Prostate gland (tissue), 2 donors: ENCODE measurements at places on chromosomes 1 and 21. TPM values are rescaled to one million over a fixed set of nuclear protein-coding genes. Genes with fewer than 3 reads are reported as not detected.

The FMO4 gene
- 6.7 TPM for total RNA-seq

The NR5A2 gene
- 2.7 TPM for total RNA-seq

The GJA5 gene
- 5.5 TPM for total RNA-seq

The TAL1 gene
- 1.0 TPM for total RNA-seq

The LEFTY2 gene
- 7.9 TPM for total RNA-seq

The VHLL gene
- total RNA-seq, result 1.1 TPM

The ORC1 gene
- 2.2 TPM for total RNA-seq

The FCRL5 gene
- total RNA-seq, result 1.3 TPM

The GPR37L1 gene
- 0.28 TPM for total RNA-seq

The OR10J1 gene
- not detected for total RNA-seq

The SPATA45 gene
- not detected for total RNA-seq

The GBP6 gene
- not detected for total RNA-seq

The CRNN gene
- total RNA-seq, result not detected

The CYYR1 gene
- 9.7 TPM for total RNA-seq

The LAD1 gene
- total RNA-seq, result 12.8 TPM

The PRR9 gene
- total RNA-seq, result not detected

The HSD3B2 gene
- total RNA-seq, result not detected

The PHC2 gene
- 131 TPM for total RNA-seq

The SV2A gene
- total RNA-seq, result 3.4 TPM

The SORT1 gene
- total RNA-seq, result 164 TPM

The LCE1D gene
- not detected for total RNA-seq

The SPATA21 gene
- not detected for total RNA-seq

The TMEM269 gene
- total RNA-seq, result 0.14 TPM

The NCMAP gene
- total RNA-seq, result 7.7 TPM

The PRAMEF4 gene
- total RNA-seq, result not detected

The RGS18 gene
- total RNA-seq, result 0.64 TPM

The CD1C gene
- not detected for total RNA-seq
